ENCODE measurements at places on chromosomes 3 and 15. TPM values are rescaled to one million over a fixed set of nuclear protein-coding genes. Genes with fewer than 3 reads are reported as not detected.

TRH gene
- 5.3 TPM for total RNA-seq

RLBP1 gene
- not detected for total RNA-seq

GRCh38 chr3:45199837-45200648, 26.0 kb downstream of the TMEM158 start:
- no peak for DNase-seq

GRCh38 chr3:78221796-78222195, 1181.9 kb downstream of the ROBO2 start:
- no peak for DNase-seq

- DNase-seq = no peak
Observed at GRCh38 chr3:127394984-127395662, 107.3 kb upstream of the PRR20G start.

GRCh38 chr3:169748670-169749069, 16.2 kb downstream of the TERC start:
- no peak for DNase-seq

GRCh38 chr15:100198442-100198841, 143.3 kb downstream of the ADAMTS17 start:
- DNase-seq = no peak

GRCh38 chr3:61526308-61526707, 35.1 kb upstream of the PTPRG start:
- DNase-seq = no peak

GRCh38 chr15:64895285-64896065, 16.2 kb upstream of the ANKDD1A start:
- no peak for DNase-seq

- no peak for DNase-seq
Observed at GRCh38 chr3:98744283-98744682, 18.9 kb upstream of the ST3GAL6 start.

- no peak for DNase-seq
Observed at GRCh38 chr3:100455841-100456550, 36.4 kb upstream of the TMEM45A start.

DNA sequence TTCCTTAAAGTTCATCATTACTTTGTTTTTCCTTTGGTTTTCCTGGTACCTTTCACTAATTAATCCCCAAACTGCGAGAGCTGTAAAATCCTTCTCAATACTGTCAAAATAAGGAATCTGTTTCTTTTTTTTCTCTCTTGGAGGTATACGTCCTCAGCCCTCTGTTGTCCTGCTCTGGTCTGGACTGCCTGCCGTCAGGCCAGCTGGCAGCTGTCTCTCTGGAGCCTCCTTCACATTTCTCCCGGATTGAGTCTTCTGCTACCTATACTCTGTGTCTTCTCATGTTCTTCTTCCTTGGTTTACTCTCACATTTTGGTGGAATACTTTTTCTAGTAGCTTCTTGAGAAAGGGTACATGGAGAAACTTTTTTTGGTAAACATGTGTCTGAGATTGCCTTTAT, 13.8 kb downstream of the TATDN2 start:
- no peak for DNase-seq

Measured in type B pancreatic cell (in vitro differentiated cells).